ENCODE measurements at places on chromosomes 7 and 10.
A peak's percentile ranks its signal among the peaks of the same experiment; 100 is the strongest.

DNA sequence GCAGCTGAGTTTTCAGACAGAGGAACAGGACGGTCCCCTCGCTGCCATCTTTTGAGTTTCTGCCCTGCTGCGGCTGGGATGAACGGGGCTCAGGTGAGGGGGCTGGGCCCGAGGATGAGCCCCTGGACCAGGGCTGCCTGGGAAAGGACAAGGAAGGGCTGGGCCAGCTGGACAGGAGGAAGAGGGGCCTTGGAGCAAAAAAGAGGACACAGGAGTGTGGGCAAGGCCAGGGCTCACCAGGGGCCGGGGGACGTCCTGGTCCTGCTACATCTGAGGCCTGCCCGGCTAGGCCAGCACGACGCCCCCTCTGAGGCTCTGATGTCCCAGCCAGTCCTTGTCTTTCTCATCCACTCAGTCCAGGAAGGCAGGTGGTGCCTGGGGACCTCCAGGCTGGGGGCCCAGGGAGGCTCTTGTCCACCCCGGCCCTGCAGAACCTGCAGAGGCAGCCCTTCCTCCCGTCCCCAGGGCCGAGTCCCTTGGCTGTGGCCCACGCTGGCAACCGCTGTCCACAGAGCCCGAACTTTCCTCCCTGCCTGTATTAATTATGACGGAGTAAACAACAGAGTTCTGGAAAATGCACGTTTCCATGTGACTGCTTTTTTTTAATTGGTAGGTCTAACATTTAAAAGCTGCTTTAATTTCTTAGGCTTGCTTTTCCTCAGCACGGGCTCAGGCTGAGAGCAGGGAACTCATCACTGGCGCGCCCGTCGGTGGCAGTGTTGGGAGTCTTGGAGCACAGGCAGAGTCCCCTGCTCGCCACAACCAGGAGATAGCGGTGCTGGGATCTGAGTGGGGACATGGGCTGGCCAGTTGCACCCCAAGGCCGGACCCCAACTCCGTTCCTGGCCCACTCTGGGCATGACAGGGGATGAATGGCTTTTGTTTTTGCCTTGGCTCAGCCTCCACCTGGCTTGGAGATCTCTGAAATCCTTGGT is 187.7 kb downstream of the ELFN1 start:
- no peak for DNase-seq

DNA sequence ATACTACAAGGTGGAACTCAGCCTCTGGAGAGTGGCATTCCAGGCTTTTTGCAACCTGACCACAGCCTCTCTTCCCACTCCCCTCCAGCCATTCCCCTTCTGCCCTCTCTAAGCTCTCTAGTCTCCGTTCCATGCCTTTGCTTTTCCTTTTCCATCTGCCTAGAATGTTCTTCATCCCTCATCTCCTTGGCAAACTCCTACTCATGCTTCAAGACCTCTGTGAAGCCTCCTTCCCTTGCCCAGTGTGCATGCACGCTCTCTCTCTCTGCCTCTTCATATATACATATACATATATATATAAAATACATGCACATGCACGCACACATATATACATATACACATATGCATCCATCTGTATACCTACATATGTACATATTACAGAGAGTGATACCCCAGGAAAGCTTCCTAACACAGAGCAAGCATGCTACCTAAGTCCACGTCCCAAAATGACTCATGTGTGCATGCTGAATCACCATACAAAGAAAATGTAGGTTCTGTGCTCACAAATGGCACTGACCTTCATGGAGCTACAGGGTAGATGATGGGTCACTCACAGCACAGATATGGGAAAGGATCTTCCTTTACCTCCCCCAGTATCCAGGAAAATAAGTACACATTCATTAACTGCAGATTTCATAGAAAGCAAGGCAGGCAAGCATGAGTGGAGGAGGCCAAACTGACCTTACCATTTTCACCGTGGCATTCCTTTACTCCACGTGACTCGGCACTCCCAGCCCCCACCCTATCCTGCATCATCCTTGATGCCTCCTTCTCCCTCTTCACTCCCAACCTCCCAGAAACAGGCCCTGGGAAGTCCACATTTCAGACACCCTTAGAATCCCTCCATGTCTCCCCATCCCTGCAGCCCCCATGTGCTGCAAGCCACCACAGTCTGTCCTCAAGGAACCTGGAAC is 238.4 kb upstream of the ZMIZ1 start:
- DNase-seq: peak; percentile 23

DNA sequence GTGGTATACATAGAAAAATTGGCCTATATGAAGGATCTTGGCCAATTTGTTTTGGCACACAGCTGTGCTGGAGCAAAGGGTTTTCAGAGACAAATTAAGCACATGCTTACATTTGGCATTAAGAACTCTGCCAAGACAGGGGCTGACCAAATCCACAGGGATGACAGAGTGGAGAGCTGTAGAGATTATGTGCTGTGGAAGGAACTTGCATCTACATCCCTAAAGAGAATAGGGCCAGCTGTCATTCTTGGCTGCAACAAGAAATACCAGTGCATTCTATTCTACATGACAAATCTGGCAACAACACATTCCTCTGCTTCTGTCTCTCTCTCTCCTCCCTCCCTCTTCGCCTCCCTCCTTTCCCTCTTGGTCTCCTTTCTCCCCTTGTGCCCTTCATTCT is 75.6 kb downstream of the POM121L12 start:
- DNase-seq: no peak

GRCh38 chr7:101629171-101629570 is at the start of gene MYL10:
MYL10 (minus strand) TSS chr7:101629296; CDS start chr7:101629118, 178 bp downstream.
- no peak for DNase-seq

- no peak for DNase-seq
These were observed 144.2 kb downstream of the MDFIC start for GRCh38 chr7:115066050-115066449.

GRCh38 chr7:151590071-151590849 is 70.6 kb upstream of the RHEB start:
- no peak for DNase-seq

DNA sequence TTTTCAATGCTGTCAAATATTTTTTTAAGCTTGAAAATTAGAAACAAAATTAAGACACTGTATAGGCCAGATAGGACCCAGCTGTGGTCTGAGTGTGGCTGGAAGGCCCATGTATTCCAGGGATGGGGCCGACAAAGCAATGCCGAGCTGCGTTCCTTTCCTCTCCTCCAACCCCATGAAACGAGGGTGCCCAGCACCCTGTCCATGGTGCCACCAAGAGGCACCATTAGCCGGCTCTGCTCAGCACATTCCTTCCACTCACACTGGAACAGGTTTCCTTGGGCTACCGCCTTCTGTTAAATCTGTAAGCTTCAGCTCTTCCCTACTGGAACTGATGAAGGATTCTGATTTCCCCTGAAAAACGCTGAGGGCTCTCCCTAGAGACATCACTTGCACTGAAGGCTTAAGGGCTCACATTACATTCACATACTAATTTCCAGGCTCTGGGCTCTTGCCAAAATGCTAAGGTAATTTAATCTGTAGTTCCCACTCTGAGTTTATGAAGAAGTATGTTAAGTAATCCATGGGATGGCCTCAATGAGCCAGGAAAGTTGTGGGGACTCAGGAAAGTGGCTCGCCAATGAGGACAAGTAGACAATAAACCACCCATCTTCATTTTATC is 73.7 kb upstream of the CAMK2B start:
- DNase-seq: no peak

DNA sequence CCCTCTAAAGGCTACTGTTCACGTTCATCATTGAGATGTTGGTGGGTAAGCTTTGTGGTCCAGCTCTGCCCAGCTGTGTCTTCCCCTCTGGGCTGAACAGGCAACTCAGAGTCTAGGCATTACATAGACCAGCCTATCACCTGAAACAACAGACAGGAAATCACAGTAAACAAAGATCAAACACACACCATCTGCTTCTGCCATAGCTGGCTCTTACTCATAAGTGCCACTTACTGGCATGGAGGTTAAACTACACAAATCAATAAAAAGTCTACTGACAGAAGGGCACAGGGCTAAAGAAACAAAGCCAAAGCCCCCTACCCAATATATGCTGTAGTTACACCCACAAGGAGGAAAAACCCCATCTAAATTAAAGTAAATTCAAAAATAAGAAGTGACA is 35.0 kb downstream of the SEPTIN14 start:
- DNase-seq: no peak

GRCh38 chr7:84812021-84812420 is 374.8 kb downstream of the SEMA3D start:
- DNase-seq: no peak

DNA sequence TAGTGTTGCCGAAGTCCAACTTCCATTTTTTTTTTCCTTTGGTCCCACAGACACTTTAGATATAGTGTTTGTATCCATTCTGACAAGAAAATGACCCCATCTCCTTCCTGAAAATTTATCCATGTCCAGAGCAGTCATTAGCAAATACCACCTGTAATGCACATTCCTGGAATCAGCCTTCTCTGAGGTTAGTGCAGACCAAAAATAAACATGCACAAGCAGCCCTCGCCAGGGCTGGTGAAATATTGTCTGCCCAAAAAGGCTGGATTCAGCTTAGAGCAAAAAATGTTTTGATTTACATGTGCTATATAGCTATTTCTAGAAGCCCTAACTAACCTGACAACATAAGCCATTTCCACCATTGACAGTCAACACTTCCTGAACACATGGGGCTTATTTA is 145.7 kb downstream of the TAX1BP1 start:
- no peak for DNase-seq

DNA sequence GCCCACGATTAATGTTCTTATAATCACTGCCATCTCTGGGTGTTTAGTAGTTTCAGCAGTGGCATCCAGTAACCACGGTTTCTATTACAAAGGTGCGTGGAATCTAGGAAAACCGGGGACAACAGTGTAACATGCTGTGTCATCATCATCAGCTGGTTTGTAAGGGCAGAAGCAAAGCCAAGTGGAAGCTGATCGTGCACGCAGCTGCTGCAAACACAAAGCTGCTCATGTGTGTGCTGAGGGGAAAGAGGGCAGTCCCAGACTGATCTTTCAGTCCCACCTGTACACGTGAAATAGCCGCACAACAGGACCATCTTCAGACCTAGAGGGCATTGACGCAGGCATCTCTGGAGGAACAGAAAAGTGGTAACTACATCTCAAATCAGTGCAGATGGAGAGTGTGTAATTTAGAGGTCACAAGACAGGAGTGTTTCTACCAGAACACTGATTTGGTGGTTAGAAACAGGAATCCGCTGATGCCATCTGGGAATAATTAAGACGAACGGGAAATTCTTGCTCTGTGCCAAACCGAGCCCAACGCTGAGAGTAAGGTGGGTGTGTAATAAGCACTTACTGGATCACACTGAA is 13.4 kb downstream of the ANKRD16 start:
- DNase-seq: peak; percentile 79

- DNase-seq: no peak
These were observed 2.9 kb downstream of the UNCX start for GRCh38 chr7:1235501-1236131.

GRCh38 chr10:50855461-50855860 is 30.0 kb downstream of the A1CF start:
- no peak for DNase-seq

- no peak for DNase-seq
These were observed 18.7 kb upstream of the TMEM178B start for GRCh38 chr7:141055146-141055545.

DNA sequence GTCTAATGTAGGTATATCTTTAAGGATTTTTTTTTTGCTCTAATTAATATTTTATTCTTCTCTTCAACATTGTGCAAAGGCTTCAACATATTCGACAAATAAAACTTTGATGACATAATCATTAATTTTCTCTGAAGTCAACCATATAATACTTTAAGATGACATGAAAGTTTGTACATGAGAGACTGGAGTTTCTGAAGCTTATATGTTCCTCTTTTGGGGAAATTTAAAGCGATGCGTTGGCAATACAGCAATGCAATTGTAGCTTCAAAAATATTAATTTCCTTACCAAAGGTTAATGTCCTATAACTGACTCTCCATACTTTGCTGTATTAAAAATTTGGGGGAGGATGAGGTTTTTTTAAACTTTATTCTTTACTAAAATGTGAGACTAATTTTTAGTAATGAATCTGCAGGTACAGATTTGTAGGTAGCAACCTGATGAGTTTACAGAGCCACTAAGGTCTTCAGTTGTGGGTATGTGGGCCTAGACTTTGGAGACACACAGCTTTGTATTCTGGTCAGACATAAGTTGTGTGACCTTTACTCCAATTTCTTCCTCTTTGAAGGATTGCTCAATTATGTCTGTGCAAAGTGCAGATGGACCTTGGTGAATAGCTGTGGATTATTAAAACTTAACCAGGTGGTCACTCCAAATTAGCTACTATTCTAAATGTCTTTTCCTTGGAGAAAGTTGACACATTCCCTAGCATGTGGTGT is 18.0 kb upstream of the LIPA start:
- DNase-seq: no peak

GRCh38 chr7:45885264-45885882 is 2.9 kb upstream of the IGFBP1 start:
- no peak for DNase-seq

DNA sequence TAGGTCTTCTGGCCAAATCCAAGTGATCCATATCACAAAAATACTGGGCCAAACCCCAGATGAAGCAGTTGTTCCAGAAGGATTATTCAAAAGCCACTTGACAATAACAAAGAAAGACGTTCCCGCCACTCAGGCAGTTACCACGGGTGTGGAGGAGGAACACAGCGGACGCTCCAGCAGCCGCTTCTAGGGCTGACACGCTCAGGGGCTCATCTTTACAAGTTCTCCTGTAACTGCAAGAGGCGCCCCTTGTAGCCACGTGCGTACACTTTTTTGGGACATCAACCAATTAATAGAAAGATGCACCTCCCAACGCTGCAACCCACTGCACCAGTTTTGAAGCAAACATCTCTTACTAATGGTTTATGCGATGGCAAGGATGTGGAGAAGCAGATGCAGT is 159.4 kb downstream of the GRID1 start:
- no peak for DNase-seq

GRCh38 chr7:150875791-150876190 is 23.5 kb downstream of the AOC1 start:
- peak; percentile 36 for DNase-seq

DNA sequence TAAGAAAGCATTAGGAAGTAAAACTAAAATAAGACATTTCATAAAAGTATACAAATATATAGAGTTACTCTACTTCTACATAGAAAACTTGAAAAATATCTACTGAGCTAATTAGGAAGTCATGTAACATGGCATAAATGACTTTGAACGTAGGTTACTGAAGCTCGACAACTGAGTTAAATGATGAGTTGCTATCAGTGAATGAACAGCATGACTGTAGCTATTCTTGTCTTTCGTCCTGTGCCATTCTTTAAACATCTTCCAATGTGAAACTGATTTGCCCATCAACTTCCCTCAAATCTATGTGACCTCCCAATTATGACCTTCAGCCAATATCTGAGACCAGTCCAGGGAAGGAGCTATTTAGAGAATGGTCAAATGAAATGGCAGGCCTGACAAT is 113.5 kb upstream of the NEBL start:
- no peak for DNase-seq

GRCh38 chr7:13894377-13894776 is 95.1 kb downstream of the ETV1 start:
- no peak for DNase-seq

DNA sequence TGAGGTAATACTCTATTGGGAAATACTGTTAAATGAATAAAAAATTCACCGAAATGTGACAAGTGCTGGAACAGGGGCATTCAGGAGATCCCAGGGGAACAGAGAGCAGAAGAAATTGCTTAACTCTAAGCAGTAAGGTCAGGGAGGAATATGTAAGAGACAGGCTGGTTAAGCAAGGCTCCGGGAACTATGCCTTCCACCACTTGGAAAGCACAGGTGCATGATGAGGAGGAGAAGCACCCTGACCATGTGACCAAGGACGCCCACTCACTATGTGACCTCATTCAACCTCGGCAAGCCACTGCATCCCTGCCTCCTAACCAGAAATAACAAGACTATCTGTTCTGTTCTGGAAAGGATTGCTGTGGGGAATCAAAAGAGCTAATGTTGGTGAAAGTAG is 218.4 kb downstream of the ELMO1 start:
- no peak for DNase-seq
